ENCODE measurements at places on chromosomes 16 and 17.

DNA sequence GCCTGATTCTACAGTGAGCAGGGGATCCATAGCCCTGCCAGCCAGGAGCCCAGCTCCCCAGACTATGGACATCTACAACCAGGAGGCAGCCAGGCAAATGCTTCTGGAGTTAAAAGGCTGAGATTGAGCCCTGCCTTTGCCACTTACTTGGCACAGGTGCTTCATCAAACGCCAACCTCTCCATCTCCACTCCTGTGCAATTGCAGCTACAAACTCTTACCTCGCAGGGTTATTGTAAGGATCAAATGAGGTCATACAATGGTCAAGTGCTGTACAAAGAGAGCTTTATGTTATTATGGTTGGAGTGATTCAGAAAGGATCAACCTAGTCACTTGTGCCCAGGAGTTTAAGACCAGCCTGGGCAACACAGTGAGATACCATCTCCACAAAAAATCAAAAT is 9.8 kb upstream of the MYO18A start:
- no peak for DNase-seq

GRCh38 chr17:77508047-77508715 is 367.4 kb downstream of the SEC14L1 start:
- DNase-seq: no peak

- no peak for DNase-seq
Observed at GRCh38 chr16:83482545-83483162, 325.1 kb upstream of the HSBP1 start.

DNA sequence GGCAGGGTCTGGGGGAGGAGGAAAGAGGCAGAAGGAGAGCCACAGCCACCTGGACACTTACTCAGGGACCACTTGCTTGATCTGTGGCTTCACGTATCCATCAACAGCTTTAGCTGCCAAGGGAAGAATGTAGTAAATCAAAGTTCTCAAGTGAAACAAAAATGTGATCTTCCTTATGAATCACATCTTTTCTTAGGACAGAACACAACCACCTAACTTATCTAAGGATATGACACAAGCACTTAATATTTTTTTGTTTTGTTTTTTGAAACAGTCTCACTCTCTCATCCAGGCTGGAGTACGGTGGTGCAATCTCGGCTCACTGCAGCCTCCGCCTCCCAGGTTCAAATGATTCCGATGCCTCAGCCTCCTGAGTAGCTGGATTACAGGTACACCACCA is 8.4 kb upstream of the GHDC start:
- no peak for DNase-seq

DNA sequence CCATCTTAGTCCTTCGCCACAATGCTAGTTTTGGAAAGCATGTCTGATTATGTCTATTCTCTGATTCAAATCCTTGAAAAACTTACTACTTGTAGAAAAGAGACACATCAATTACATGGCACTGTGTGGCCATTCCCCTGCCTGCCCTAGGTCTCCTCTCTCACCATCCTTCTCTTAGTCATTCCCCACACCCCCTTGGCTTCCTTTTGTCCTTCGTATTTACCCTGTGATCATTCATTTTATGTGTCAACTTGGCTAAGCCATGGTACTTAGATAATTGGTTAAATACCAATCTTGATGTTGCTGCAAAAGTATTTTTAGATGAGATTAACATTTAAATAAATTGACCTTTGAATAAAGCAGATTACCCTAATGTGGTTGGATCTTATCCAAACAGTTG is 122.9 kb upstream of the CDH11 start:
- DNase-seq: no peak

- DNase-seq: no peak
Observed at GRCh38 chr17:82287868-82288801, 14.6 kb upstream of the CSNK1D start.

DNA sequence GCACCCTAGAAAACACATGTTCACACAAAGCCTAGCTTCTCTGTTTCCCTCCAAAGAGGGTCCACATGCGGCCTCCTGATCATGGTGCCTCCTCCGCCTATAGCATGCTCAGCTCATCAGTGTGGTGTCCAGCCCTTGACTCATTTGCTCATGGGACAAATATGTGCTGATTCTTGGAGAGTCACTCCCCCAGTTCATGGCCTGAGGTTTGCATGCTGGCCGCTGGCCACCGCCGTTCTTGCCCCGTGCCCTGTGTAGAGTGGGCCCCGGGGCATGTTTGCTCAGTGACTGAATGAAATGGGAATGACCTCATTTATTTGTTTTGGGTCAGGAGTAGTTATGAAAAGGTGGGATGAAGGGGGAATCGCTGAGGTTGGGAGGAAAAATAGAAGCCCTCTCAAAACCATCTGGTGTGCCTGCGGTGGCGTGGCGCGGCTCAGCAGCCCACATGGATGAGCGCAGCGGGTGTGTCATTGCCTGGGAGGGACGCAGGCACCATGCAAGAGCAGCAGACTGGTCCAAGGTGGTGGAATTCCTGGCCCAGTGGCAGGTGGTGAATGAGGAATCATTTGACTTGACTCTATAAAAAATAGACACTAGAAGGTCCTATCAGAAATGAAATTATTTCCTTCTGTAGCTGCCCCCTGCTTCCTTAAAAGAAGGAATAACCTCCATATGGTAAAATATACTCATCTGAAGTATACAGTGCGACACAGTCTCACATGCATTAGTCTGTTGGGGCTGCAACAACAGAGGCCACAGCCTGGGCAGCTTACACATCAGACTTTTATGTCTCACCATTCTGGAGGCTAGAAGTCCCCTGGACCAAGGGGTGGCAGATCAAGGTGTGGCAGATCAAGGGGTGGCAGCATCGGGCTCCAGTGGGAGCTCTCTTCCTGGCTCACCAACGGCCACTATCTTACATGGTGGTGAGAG is 31.7 kb downstream of the CRISPLD2 start:
- DNase-seq: no peak

- DNase-seq: no peak
Observed at GRCh38 chr17:72416905-72417304, 296.1 kb downstream of the SOX9 start.

GRCh38 chr17:30326809-30327208 is 7.0 kb downstream of the TMIGD1 start:
- DNase-seq: no peak

DNA sequence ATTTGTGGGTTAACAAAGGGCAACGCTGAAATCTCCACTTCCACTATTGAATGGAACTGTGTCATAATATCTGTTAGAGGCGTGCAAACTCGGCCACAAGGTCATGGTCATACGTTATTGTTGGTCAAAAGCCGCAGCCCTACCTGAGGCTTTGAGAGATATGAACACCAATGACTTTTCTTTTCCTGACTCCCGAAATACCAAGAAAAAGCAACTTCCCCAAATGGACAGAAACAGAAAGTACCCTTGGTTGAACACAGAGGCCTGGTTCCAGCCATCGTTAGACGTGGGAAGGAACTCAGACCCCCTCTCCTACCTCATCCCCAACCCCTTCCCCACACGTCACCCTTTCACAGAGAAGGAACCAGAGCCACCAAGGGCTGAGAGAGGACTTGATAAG is 1.4 kb upstream of the PIK3R5 start:
- DNase-seq: no peak

DNA sequence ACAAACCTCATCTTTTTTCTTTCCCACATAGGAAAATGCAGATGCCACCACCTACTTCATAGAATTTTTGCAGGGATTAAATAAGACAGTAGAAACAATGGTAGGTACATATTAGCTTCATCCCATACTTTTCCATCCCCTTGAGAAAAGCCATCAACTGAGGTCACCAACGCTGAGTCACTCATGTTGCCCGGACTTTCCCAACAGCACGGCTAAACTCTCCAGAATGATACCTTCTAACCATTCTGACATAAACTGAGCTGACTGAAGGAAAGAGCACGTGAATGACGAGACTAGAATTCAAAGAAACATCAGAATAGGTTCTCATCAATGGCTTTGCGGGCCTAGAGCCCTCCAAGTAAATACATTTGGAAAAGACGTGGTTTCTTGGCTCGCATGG is 146.0 kb upstream of the RCVRN start:
- no peak for DNase-seq

DNA sequence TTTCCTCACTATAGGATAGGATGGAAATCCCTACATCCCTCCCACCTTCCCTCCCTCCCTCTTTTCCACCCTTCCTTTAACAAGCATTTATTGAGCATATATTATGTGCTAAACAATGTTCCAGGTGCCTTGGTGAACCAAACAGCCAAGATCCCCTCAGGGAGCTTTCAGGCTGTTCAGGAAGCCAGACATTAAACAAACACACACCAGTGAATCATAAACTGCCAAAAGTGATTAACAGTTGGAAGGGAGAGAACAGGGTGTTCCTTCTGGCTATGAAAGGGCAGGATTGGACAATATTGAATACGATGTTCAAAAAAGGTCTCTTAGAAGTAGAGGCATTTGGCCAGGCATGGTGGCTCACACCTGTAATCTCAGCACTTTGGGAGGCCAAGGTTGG is 22.8 kb upstream of the CNEP1R1 start:
- DNase-seq: no peak

- DNase-seq: no peak
Observed at GRCh38 chr17:8380049-8380448, 2.9 kb downstream of the RPL26 start.

GRCh38 chr16:58495521-58496331 is 4.2 kb upstream of the NDRG4 start:
- DNase-seq: no peak

DNA sequence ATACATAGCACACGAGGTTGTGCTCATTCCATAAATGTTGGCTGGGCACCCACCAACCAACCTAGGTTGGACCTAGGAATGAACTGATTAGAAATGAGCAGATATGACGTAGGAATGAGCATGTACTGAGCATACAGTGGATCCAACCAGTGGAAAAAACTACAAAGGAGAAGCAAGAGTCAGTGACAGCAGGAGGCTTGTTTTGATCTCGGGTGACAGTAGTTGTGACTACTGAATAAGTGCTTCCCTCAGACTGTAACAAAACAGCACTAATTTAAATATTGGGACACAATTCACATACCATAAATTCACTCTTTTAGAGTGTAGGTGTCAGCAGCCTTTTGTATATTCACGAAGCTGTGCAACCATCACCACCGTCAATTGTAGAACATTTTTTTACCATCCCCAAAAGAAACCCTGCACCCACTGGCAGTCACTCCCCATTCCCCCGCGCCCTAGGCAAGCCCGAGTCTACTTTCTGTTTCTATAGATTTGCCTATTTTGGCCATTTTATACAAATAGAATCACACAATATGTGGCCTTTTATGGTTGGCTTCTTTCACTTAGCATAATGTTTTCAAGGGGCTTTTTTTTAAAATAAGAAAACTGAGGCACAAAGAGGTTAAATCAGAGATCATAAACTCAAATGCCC is 7.0 kb downstream of the VAC14 start:
- DNase-seq: no peak

DNA sequence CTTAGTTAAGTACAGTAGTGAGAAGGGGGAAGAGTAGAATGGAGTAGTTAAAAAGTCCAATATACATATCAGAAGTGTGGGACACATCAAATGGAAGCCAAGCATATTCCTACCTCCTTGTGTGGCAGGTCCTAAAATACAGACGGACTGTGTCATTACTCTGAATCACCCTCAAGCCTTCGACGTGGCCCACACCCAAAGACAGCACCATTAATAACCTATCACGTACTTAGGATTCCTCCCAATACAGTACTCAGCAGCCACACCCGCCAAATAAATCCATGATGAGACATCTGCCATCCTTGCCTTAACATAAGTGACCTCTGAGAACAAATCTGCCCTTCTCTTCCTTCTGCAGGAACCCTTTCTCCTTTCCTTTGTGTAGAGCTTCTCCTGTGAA is 38.9 kb downstream of the UBE2G1 start:
- DNase-seq: no peak

GRCh38 chr16:84501077-84501735 is 3.3 kb downstream of the MEAK7 start:
- no peak for DNase-seq

DNA sequence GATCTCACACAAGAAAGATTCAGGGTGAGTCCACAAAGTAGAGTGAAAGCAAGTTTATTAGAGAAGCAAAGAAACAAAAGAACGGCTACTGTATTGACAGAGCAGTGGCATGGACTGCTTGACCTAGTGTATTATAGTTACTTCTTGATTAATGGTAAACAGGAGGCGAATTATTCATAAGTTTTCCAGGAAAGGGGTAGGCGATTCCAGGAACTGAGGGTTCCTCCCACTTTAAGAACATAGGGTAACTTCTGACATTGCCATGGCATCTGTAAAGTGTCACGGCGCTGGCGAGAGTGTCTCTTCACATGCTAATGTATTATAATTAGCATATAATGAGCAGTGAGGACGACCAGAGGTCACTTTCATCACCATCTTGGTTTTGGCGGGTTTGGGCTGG is 93.2 kb downstream of the CACNG3 start:
- DNase-seq: no peak

GRCh38 chr16:14252860-14253259 is 181.7 kb downstream of the MRTFB start:
- no peak for DNase-seq

GRCh38 chr17:80319999-80320344 is 59.3 kb downstream of the RNF213 start:
- no peak for DNase-seq

- DNase-seq: no peak
Observed at GRCh38 chr16:51916814-51917213, 630.1 kb downstream of the TOX3 start.

DNA sequence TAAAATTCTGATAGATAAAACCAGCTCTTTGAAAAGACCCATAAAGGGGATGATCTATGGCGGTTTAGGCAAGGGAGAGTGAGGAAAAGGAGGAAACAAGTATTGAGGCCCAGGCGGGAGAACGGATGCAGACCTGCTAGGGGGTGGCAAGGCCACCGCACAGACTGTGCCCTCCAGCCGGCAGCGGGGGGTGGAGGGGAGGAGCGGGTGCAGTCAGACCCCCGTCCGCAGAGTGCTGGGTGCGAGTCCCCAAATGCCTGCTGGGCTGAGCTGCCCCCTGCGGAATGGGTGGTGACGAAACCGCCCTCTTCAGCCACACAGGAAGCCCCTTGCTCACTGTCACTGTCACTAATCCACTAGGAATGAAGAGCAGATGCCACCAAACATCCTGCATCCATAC is 46.0 kb downstream of the LMF1 start:
- DNase-seq: no peak

- DNase-seq: no peak
Observed at GRCh38 chr17:7108560-7108925, 6.1 kb downstream of the ASGR2 start.

- DNase-seq: no peak
Observed at GRCh38 chr17:78108726-78109488, 19.6 kb downstream of the TMC6 start.

- no peak for DNase-seq
Observed at GRCh38 chr17:76866774-76867577, 1.2 kb upstream of the MGAT5B start.
